ENCODE measurements at places on chromosomes 4 and X.

DNA sequence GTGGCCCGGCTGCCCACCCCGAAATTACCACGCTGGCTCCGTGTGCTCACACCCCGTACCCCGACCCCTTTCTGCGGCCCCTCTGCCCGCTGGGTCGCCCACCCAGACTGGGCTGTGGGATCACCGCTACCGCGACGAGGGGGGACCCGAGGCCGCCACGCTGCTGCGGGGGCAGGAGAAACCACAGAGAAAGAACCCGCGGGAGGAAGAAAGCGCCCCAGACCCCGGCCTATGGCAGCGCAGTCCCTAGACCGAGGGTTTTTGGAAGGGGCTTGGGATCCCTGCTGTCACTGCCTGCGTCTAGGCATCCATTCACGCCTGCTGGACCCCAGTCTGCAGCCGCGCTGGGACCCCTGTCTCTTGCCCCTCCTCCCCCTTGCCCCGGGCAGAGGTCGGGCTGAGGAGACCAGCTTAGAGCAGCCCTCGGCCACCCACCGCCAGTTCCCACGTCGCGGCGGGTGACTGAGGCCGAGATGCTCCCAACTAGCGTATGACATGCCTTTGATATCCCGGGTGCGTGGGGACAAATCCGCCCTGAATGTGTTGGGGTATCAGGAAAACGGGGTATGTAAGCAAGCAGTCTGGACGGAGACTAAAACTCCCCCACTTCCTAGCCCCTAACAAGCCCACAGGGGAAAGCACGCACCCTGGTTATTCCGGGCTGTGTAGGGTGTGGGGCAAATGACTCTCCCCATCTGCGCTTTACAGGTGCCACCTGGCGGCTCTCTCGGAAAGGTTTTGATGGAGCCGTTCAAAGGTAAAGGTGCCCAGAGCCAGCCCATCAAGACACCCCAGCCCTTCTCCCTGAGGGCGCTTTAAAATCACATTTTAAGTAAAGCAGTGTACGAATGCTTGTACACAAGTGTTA is 862 bp upstream of the INPP4B start:
- DNase-seq = peak; percentile 37
- H3K36me3 ChIP-seq = no peaks in the 10 kb centered on the region
- H3K27me3 ChIP-seq = peaks cover 60% of the 10 kb centered on the region
- peaks cover 3% of the 10 kb centered on the region for H3K4me1 ChIP-seq
- no peak overlapping the region for H3K27ac ChIP-seq

DNA sequence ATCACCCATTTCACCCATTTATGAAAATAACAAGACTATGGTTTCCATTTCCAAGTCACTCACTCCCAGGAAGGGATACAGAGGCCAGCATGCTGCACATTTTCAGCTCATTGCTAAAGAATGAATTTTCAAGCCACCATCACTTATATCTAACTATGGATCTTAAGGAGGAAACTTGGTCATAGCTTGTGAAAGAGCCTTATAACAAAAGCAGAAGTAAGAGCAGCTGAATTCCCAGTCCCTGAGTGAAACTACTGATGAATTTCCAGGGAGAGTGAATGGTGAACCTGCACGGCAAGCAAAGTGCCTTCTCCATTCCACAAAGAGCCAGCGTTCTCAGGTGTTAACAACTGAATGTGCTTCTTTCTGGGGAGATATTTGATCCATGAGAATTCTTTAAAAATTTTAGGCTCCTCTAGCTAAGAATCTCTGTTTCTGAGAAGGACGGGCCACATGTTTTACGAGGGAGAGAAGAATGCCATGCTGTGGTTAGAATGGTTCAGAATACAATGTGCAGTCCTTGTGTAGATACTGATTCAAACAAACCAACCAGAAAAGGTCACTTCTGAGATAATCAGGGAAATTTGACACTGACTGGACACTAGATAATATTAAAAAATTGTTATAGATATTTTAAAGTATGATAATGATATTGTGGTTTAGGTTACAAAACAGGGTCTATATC is 24.0 kb downstream of the BTC start:
- H3K4me3 ChIP-seq = no peak overlapping the region
- H3K27me3 ChIP-seq = no peaks in the 10 kb centered on the region
- H3K27ac ChIP-seq = no peak overlapping the region
- H3K4me1 ChIP-seq = no peaks in the 10 kb centered on the region

- H3K4me1 ChIP-seq = no peaks in the 10 kb centered on the region
- H3K27ac ChIP-seq = no peak overlapping the region
- no peaks in the 10 kb centered on the region for H3K36me3 ChIP-seq
- peak; percentile 38 for DNase-seq
- no peak overlapping the region for H3K4me3 ChIP-seq
These were observed 12.7 kb downstream of the TKTL1 start for GRCh38 chrX:154308108-154308946.

DNA sequence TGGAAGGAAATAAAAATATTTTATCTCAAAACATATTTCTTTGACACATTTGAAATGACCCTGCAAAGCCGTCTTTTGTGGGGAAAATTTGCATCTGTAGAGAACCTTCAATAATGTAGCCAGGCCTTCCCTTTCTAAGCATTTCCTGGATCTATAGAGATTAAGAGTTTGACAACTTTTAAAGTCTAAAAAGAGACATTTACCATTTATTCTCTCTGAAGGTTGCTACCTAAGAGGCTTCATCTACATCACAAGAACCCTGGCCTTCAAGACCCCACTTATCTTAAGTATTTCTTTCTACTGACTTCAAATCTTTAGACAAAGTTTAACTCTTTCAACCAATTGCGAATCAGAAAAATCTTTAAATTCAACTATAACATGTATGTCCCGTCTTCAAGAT is 1639.8 kb downstream of the RPA4 start:
- no peaks in the 10 kb centered on the region for H3K36me3 ChIP-seq
- H3K27ac ChIP-seq = no peak overlapping the region
- peaks cover 3% of the 10 kb centered on the region for H3K4me1 ChIP-seq
- H3K27me3 ChIP-seq = no peaks in the 10 kb centered on the region

DNA sequence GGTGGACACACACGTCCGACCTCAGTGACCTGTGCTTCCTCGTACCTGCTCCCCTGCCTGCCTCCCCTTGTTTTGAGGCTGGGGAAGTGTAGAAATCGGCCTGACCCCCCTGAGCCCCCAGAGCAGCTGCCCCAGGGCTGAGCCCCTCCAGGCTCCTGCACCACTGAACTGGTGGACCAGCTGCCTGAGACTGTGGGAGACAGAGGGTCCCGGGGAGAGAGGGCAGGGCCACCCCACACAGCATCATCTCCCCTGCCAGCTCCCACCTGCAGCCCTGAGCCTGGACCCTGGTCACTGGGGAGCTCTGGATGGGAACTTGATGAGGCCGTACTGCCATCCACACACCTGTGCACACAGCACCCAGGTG is 15.0 kb upstream of the NAT8L start:
- no peak overlapping the region for H3K27ac ChIP-seq
- peak overlapping the region; percentile 16 for H3K4me3 ChIP-seq
- no peaks in the 10 kb centered on the region for H3K4me1 ChIP-seq
- no peak for DNase-seq
- H3K36me3 ChIP-seq = no peaks in the 10 kb centered on the region

DNA sequence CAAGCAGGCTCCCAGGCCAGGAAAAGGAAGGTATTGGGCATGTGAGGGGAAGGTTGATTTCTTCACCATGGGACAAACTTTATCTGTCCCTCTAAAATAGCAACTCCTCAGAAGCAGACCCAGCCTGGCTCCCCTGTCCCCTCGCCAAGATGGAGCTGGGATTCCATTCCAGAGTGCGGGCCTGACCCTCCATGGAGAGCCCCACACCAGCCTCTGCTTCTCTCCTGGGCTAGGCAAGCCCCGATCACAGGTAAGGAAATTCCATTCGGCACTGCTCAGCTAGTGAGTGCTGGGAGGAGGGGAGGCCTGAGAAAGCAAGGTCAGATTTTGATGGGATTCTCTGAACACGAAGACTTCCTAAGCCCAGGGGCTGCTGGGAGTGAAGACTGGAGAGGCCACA is 98.4 kb downstream of the EFNB1 start:
- H3K4me3 ChIP-seq = no peak overlapping the region
- no peak overlapping the region for H3K27ac ChIP-seq
- H3K27me3 ChIP-seq = no peaks in the 10 kb centered on the region
- H3K36me3 ChIP-seq = no peaks in the 10 kb centered on the region
- H3K4me1 ChIP-seq = peaks cover 5% of the 10 kb centered on the region
- no peak for DNase-seq
